Heart left ventricle (tissue), 16 donors: ENCODE measurements at places on chromosomes 5 and 9.

DNA sequence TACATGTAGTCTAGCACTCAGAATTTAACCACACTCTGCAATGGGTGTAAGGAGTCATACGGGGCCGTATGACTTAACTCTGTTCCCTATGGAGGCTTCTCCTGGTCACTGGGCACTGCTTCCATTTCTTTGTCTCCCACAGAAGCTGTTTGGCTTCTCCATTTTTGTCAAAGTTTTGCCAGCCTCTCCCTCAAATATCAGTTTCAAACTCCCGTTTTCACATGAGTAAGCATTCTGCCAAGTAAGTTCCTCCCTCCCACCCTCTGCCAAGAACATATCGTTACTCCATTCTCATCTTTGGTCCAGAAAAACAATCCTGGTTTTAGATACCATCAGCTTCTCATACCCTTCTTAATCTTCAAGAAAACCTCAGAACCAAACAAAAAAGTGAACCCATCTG lies 6.1 kb downstream of the AFAP1L1 start:
- no peak for DNase-seq

DNA sequence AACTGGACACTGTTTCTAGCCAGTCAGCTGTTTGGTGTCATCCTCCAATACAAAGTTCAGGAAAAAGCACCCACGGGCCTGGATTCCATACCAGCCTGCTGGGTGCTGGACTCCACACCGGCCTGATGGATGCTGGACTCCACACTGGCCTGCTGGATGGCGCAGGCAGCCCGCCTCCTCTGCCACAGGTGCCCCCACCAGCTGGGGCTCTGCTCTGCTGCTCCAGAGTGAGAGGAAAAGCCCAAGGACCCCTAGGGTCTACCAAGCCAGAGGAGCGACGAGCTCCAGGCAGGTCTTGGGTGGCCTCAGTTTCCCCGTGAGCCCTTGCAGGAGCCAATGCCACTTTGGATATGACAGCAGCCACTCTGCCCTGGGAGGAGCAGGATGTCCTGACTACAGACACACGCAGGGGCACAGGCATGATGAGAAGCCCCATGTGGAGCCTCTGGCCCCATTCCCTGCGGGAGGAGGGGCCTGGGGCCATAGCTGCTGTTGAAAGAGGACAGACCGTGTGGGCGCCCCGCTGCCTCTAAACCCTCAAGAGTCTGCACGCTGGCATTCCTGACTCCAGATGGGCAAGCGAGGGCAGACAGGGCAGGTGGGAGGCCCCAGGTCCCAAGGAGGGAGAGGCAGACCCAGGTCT lies 141.6 kb downstream of the OLFM1 start:
- DNase-seq = peak; percentile 8

DNA sequence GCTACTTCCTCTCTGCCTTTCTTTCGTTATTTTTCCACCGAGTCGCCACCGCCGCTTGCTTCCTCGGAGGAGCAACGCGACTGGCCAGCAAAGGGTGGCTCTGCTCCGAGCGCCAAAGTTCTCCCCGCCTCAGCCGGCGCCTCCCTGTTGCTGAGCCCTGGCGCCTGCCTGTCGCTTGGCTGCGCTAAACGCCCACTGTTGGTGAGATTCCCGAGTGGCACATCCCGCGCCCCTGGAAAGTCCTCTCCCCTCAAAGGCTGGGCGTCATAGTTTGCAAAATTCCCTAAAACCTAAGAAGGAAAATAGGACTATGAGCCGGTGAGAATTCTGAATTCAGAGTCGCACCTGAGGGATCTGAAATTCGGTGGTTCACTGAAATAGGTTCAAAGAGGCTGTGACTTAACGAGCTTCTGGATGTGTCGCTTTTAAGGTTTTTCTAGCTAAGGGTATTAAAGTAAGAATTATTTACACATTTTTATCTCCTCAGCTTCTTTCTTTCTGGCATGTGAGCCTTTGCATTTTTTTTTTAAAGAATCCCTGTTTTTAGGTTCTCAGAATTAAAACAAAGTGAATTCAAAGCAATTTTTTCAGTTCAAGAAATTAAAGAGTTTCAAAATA lies at the start of gene GRIN3A:
GRIN3A (minus strand) TSS at position 82 of the 618 bp plus-strand sequence. CDS start 668 bp downstream, outside the sequence.
- peak; percentile 40 for DNase-seq

DNA sequence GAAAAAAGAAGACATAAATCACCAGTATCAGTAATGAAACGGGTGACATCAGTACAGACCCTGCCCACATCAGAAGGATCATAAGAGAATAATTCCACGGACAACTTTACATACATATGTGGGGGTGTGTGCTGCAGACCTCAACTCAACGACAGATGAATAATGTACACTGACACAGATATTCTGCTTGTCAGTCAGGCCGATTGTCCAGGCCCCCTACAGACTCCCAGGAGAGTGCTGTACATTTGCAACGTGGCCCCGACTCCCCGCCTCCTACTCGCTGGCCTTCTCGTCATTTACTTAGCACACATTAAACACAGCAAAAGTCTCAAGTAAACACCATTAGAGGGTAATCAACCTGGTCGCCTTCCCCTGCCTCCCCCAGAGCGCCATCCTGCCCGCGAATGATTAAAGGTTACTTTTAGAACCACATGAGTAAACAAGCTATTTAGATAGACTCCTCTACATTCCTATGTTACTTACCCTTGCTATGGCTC lies 3.5 kb upstream of the TMED9 start:
- DNase-seq = no peak

DNA sequence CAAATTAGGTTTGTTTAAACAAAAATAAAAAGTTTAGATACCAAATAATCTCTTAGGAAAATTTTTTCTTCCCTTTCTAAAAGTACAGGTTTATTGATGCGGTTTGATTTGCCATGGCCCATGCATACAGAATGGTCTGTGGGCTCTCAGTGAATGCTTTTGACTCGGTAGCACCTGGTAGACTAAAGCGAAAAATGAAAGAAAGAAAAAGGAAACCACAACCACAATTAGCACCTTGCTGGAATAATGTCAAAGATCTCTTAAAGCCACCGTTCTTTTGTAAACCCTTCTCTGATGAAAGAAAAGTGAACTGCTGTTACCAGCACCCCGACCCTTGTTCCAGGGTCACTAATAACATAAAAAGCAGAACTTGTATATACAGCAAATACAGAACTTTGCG lies 157.9 kb downstream of the NFIB start:
- no peak for DNase-seq

DNA sequence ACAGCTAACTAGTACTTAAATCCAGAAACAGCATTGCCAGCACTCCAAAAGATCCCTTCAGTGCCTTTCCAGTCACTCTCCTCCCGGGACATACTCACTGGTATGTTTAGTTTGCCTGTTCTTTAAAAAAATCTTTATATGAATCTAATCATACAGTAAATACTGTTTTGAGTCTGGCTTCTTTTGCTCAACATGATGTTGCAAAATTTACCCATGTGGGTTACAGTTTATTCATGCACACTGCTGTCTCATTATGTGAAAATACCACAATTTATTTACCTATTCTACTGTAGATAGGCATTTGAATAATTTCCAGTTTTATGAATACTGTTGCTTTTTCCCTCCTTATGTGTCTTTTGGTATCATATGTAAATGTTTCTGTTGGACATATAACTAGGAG lies 13.5 kb downstream of the NDFIP1 start:
- DNase-seq = no peak

GRCh38 chr9:135745686-135746324 lies 43.8 kb downstream of the KCNT1 start:
- no peak for DNase-seq

DNA sequence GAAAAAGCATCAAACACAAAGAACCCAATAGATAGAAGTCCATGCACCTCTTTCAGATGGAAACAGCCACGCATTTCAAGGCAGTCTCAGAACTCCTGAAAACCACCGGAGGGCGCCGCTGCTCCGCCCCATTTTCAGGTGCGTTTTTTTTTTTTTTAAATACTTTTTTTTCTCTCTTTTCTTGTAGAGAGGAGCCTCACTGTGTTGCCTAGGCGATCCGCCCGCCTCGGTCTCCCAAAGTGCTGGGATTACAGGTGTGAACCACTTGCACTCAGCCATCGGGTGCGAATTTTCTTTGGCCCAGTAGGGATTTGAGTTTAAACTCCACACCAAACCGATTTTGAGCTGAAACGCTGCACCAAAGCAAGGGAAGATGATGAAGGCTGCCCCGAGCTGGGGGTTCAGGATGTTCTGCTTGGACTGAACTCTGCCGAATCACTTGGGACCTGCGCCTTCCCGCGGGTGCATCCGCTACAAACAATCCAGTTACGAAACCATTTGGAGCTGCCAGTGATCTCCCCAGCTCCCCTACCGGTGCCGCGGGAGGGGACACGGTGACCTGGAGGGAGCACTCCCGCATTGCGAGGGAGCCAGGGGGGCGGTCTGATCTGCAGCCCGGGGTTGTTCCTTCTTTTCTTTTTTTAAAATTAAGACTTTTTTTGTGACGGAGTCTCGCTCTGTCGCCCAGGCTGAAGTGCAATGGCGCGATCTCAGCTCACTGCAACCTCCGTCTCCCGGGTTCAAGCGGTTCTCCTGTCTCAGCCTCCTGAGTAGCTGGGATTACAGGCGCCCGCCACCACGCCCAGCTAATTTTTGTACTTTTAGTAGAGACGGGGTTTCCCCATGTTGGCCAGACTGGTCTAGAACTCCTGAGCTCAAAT lies 1.4 kb downstream of the PTGR1 start:
- peak; percentile 76 for DNase-seq
